ENCODE measurements at places on chromosomes 13 and 19.

GRCh38 chr19:34360354-34360909, 4.6 kb upstream of the GPI start:
- no peak for DNase-seq

DNA sequence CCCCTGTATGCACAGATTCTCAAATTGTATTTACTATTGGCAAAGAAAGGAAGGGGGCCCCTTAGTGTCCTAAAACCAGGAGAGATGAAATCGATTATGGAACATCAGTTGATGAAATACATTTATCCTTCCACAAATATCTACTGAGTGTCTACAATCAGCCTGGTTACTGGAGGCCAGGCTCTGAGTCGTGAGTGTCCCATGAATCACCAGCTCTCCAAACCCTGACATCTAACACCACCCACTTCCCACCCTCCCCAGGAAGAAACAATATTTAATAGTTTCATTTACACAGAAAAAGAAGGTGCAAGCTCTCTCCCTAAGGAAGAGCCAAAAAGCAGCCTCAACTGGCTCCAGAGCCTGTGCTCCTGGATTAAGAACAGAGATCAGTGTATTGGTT, 25.2 kb downstream of the KCTD15 start:
- DNase-seq: no peak

DNA sequence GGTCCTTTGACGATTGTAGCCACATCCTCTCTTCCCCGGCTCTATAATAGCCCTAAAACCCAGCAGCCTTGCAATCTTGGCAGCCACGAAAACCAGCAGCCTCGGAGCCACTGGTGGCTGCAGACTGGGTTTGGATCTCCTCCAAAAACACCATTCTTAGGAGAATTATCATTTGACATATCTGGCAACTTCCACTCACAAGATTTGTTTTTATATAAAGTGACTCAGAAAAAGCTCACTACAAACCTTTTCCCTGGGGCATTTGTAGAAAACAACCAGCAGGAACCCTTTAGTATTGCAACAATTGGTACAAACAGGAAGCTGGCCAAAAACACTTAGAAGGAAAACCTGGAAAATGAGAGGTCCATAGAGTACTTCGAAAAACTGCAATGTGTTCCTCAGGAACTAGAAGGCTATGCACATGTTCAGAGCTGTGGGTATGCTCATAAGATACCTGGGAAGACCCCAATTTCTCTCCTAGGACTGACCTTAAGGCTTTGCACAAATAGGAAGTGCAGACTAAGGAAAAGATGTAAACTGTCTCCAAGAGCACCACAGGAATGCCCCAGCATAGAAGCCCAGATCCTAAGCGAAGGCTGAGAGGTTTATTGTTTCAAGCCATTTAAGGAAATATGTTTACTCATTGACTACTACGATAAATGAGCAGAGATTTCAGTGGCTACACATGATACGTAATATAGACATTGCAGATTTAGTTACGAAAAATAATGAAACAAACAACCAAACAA, 71.2 kb downstream of the MYO16 start:
- no peak for DNase-seq

GRCh38 chr19:29622166-29623070, 16.3 kb downstream of the POP4 start:
- no peak for DNase-seq

DNA sequence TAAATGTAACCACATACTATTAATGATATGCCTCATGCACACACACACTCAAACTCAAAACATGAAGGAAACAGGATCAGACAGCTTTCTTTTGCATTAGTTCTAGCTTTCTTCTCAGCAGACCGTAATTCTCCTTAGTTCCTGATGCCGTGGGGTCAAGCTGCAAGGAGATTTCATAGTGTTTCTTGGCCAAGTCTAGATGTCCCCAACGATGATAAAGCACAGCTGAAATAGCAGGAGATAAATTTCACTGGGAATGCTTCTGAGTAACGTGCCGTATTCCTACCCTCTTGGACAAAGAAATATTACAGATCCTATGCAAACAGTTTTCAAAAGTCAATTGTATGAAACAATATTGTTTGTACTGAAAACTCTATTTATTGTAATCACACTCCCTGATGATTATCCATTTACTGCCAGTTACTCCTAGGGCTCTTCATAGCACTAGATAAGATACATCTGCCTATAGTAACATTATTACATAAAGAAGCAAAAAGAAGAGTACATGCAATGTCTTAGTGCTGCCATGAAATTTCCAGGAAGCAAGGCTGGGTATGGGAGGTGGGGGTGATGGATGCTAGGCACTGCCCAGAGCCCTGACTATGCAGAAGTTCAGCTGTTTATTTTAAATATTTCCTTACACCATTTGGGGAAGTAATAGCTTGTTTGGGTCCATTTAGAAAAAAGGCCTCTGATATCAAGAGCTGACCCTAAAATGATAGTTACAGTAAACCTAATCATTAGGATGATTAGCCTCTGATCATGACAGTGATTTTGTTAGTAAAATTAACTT, 16.5 kb upstream of the GGACT start:
- no peak for DNase-seq

DNA sequence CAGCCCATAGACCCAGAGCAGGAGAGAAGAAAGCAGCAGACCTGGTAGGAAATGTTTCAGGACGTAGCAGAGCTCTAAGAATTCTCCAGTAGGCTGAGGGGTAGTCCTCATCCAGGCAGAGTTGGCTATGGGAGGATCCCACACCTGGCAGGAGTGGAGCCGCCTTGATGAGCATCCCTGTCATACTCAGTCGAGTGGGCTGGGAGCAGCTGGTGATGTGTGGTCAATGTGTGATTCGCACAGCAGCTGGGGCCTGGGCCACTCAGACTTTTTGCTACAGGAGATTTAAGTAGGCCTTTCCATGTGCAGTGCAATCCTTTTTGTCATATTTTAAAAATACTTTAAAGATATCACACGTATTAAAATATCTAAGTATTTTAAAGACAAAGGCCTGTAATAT, 56.6 kb downstream of the MYO16 start:
- no peak for DNase-seq

- no peak for DNase-seq
These were observed 168.7 kb downstream of the KDM4B start for GRCh38 chr19:5137571-5138124.

DNA sequence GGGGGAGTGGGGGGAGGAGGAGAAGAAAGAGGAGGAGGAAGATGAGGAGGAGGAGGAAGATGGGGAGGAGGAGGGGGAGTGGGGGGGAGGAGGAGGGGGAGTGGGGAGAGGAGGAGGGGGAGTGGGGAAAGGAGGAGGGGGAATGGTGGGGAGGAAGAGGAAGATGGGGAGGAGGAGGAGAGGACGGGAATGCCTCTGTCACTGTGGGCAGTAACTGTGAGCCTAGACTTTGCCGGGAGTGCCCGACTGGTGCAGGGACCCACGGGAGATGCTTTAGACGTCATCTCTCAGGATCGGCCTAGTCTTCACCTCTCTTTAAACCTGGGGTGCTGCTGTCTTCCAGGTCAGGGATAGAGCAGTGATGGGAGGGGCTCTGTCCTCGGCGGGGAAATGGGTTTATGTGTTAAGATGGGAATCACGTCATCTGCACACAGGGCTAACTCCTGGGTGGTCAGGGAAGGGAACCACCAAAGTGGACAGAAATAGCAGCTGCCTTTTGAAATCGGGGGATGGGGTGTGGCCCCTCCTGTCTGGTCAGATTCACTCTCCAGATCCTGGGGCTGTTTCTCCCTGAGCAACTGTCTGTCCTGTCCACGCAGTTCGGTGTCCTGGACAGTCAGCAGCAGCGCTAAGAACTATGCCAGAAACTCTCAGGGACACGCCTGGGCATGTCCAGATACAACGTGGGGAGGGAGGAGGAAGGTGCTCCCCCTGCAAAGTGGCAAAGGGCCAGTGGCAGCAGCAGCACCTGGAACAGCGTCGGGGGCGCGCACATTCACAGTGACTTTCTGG, 26.9 kb downstream of the GAS6 start:
- peak; percentile 54 for DNase-seq

DNA sequence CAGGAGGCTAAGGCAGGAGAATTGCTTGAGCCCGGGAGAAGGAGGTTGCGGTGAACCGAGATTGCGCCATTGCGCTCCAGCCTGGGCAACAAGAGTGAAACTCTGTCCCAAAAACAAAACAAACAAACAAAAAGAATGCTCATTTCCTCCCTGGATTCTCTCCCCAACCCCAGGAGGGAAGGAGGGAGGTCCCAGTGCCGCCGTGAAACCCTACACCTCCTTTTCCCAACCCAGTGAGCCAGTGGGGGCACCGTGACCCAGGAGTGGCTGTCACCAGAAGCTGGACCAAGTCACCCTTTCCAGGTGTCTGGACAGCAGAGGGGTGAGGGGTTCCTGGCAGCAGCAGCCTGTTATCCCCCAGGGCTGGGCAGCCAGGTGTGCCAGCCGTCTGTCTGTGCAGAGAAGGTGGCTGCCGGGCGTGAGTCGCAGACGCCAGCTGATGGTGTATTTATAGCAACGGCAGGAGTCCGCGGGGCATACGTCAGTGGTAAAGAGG, 23.5 kb downstream of the NFIC start:
- peak; percentile 67 for DNase-seq

DNA sequence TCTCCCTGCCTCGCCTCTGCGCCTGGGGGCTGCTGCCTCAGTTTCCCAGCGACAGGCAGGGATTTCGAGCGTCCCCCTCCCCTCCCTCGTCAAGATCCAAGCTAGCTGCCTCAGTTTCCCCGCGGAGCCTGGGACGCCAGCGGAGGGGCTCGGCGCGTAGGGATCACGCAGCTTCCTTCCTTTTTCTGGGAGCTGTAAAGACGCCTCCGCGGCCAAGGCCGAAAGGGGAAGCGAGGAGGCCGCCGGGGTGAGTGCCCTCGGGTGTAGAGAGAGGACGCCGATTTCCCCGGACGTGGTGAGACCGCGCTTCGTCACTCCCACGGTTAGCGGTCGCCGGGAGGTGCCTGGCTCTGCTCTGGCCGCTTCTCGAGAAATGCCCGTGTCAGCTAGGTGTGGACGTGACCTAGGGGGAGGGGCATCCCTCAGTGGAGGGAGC, 722 bp upstream of the ICAM1 start:
- no peak for DNase-seq

DNA sequence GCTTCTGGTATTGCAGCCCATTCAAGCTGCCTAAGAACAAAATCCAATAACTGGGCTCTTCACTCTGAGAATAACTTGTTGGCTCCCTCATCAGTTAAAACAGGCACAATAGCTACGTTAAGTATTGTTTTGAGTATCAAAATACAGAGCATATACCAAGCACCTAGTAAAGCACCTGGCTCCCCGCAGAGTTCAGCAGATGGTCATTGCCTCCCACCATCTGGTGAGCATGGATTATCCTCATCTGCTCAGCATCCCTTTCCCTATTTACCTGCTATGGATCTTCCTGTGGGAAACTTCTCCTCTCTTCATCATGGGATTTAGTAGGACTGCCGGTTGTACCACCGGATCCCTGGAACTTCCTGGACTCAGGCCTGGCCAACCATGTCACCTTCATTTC, 199.2 kb upstream of the MAB21L1 start:
- DNase-seq: peak; percentile 72

Data from NCI-H2171 (cell line).